T-cell (primary cell): ENCODE measurements at places on chromosomes 11 and 22. TPM values are rescaled to one million over a fixed set of nuclear protein-coding genes. Genes with fewer than 3 reads are reported as not detected.

GRCh38 chr11:70016666-70017367 lies 61.3 kb upstream of the ANO1 start:
- no peak for DNase-seq

- DNase-seq, result no peak
Measured at GRCh38 chr11:110069158-110069737, 23.9 kb upstream of the ZC3H12C start.

DNA sequence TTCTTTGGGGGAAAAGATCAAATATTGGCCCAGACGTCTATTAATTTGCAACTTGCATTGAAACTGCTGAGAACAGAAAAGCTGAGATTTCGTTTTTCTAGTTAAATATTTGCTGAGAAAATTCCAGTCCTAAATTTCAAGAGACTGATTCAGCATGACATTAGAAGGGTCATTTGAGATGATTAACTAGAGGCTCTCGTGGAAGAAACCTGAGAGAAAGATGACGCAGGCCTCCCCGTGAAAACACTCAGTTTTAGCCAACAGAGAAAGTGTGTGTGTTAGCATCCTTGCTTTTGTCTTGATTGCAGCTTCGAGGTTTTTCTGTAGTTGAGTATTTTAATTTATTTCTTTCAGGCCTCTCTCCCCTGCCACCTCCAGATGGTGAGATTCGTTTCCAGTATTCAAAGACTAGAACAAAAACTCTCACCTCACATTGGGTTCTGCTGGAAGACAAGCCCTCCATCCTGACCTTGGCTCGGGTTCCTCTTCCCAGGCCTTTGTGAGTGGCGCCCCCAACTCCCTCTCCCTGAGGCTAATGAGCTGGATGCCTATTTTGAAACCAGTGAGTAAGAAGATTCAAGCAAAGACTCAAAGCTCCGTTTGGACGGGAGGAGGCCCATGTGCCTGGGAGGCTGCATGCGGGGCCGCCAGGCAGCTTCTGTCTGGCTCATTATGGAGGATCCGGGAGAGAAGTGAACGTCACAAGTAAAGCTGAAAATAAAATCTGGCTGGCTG lies 52.4 kb downstream of the CELSR1 start:
- DNase-seq, result no peak

Gene MPZL3
- total RNA-seq, result 16.5 TPM

Gene CNTF
- total RNA-seq, result 4.3 TPM

Gene ANGPTL5
- not detected for total RNA-seq

Gene ART1
- total RNA-seq, result not detected
